ENCODE measurements at places on chromosomes 2 and 18.

- no peak for DNase-seq
These were observed 428.3 kb downstream of the MBD2 start for GRCh38 chr18:53796040-53796729.

DNA sequence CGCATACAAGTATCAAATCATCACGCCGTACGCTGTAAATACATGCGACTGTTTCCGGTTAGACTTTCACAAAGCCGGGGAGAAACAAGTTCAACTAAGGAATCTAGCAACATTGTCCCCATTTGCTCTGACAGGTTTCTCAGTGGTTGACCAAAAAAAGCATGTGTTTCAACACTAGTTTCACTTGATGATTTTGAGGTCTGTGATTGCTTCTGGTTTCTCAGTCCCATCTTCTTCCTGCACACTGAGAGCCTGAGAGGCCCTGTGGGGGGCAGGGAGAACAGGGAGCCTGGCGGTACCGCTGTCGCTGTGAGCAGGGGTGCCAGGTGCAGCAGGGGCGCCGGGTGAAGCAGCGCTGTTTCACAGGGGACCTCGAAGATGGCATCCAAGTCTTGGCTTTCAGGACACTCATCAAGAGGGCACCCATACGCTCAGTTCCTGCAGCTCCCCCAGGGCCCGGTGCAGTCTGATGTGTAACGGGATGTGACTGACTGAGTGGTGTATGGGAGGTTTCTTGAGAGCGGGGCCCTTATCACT lies 270.9 kb downstream of the TWIST2 start:
- no peak for DNase-seq

- DNase-seq = no peak
These were observed 108.7 kb downstream of the TRIM43 start for GRCh38 chr2:95700519-95700918.

GRCh38 chr2:99442837-99443236 lies 47.0 kb downstream of the REV1 start:
- DNase-seq = no peak

GRCh38 chr2:200679535-200679934 lies 93.7 kb downstream of the AOX1 start:
- no peak for DNase-seq

DNA sequence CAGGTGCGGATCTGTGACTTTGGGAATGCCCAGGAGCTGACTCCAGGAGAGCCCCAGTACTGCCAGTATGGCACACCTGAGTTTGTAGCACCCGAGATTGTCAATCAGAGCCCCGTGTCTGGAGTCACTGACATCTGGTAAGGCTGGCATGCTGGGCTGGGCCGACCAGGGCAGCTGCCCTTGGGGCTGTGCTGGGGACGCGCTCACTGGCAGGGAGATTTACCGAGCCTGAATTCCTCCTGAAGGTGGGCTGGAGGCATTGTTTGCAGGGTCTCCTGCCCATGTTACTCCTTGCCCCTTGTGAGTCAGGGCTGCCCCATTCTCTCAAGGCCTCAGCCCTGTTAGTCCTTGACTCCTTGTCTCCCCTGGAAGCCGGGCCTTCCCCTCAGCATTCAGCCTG lies 18.7 kb upstream of the GMPPA start:
- no peak for DNase-seq

DNA sequence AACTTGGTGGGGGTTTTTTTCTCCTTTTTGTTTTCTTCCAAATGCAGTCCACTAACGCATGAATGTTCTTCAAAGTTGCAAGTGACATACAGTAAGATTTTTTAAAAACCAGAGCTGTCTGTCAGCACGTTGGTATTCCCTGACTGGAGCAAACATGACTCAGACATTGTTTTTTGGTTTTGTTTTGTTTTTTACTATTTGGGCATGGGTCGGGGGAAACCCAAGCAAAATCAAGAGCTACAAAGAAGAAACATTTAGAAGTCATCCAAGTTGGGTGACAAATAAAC lies 726 bp upstream of the CCDC88A start:
- no peak for DNase-seq

DNA sequence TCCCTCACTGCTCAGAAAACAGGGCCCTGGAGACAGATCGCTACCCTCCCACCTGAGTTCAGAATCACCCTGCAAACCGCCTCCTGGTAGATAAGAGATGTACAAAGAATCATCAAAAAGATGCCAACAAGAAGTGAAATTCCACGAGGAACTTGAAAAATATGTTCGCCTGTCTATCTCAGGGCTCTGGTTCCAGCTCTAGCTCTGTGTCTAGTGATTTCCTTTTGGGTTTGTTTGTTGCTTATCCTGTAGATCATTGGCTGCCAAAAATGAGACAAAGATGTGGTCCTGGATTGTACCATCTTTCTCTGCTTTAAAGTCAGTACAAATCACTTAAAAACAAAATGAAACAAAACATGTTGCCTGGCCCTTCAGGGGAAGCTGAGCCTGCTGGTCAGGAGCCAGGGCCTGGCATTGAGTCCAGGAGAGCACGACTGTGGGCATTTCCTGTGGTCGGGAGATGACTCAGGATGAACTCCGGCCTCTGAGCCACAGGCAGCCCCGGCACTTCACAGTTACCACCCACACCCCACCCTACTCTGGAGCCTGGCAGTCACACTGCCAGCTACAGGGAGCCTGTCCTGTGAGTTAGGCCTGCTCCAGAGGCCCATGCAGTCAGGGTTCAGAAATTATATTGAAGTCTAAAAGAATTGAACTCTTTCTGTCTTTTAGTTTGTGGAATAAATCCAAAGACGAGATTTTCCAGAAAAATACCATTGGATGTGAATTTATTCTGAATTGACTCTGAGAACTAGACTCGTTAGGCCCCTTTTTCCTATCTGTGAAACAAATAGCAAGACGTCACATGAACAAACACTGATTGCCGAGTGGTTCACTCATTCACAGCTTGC lies 8.0 kb upstream of the ITGB6 start:
- peak; percentile 97 for DNase-seq

DNA sequence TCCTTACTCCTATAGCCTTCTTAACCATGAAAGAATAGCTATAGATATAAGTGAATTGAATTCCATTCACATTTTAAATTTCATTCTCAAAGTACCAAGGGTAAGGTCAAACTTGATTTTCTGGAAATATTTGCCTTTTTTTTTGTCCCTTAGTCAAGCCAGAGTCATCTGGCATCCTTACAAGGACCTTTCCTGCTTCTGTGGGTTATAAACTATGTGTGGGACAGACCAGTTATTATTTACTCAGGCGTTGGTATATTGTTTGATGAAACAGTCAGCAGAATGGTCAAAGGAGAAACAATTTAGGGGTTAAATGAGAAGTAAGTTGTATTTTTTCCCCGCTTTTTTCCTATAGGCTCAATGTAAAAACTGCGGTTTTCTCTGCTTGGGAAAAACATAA lies 1103.2 kb upstream of the ZEB2 start:
- no peak for DNase-seq

DNA sequence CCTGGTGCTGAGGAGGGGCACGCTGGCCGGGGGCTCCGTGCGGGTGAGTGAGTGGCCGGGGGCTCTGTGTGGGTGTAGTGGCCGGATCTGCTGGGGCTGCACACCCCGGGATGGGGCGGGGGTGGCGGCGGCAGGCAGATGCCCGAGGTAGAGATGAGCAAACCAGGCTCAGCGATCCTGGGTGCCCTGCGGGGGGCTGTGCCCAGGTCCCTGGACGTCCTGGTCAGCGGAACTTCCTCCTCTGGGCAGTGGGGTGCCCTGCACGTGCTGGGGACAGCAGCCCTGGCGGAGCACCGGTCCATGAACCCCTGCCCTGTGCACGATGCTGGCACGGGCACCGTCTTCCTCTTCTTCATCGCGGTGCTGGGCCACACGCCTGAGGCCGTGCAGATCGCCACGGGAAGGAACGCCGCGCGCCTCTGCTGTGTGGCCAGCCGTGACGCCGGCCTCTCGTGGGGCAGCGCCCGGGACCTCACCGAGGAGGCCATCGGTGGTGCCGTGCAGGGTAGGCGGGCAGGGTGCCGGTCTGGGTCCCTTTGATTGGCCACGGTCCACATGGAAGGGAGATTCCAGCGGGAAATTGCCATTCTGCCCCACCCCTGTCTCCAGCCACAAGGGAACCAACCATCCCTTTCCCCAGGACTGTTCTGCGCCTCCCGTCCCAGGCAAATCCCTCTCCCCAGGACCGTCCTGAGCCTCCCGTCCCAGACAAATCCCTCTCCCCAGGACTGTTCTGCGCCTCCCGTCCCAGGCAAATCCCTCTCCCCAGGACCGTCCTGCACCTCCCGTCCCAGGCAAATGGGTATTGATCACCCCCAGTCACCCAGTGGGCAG lies 5.9 kb downstream of the NEU4 start:
- DNase-seq = no peak

DNA sequence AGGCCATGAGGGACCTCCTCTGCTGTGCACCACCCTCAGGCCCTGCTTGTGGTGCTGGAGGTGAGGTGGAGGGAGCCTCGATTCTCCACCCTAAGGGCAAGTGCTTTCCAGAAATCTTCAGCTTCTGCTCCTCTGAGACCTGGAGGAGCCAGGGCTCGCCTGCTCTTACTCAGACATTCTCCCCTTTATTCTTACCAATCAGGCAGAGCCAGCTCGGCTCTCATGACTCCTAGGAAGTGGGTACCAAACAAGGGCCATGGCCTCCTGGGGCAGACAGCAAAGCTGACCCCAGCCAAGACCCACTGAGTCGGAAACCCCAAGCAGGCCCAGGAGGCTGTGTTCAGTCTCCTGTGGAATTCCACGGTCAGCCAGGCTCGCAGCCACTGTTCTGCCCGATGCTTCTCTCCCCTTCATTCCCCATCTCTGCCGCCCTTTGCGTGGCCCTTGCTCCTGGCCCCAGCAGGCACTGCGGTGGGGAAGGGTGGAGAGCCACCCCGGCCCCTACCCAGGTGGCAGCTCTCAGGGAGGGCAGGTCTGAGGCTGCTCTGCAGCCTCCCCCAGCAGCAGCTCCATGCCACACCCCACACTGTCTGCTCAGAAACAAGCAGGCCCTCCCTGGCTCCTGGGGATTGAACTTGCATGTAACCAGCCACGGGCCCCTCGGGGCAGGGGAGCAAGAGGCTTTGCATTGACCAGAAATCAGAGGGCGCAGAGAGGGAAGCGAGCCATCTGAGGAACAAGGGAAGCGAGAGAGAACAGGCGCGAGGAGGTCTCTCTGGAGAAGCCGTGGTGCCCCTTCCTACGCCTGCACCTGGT lies 24.0 kb downstream of the HS1BP3 start:
- DNase-seq = no peak

- no peak for DNase-seq
These were observed 313.6 kb upstream of the MC4R start for GRCh38 chr18:60686142-60686541.

- no peak for DNase-seq
These were observed 132.9 kb downstream of the BCL2 start for GRCh38 chr18:63186520-63187222.

GRCh38 chr2:217650716-217651360 lies 352.0 kb downstream of the TNS1 start:
- peak; percentile 93 for DNase-seq

DNA sequence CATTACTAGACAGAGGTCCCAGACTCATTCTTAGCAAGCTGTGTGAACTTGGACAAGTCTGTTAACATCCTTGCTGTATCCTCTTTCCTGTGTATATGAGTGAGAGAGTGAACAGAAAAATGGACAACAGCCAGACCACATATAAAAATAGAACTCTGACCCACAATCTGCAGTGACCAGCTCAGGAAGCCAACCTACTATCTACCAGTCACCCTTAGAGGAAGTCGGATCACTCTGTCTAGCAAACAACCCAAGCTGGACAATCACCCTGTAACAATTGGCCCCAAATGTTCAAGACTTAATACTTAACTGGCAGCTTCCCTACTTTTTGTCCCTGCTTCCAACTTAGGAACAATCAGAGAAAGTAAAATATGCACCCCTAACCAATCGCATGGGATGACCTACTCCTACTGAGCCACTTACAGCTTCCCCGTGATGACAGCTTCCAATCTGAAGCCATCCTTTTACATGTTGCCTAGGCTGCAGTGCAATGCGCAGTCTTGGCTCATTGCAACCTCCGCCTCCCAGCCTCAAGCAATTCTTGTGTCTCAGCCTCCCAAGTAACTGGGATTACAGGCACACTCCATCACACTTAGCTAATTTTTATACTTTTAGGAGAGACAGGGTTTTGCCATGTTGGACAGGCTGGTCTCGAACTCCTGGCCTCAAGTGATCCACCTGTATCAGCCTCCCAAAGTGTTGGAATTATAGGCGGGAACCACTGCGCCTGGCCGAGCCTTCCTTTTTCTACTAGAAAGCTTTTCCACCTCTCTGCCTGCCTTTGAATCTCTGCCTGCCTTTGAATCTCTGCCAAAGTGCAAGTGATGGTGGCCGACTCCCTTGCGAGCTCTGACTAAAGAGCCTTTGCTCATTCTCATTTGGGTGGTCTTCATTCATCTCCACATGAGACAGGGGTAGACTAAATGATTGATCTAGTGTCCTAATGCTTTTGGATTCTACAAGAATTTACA lies 158.3 kb upstream of the NDUFV2 start:
- DNase-seq = peak; percentile 47

DNA sequence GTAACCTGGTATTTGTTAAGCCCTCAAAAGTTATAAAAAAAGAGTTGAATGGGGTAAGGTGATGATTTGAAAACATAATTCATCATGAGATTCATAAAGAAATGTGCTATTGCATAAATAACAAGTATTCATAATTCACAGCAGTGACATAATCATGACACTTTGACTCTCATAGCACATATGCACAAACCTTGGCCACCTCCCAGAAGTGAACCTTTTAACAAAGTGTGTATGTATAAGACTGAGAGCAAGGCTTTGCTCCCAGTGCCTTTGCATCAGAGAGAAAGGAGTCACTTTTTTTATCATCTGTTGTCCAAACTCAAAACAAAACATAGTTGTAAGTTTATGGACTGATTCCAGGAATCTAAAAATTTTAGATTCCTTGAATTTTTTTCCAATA lies 15.0 kb upstream of the HTR2B start:
- DNase-seq = no peak

GRCh38 chr2:118121986-118122524 lies 33.8 kb downstream of the INSIG2 start:
- no peak for DNase-seq

- DNase-seq = no peak
These were observed 10.2 kb downstream of the NMUR1 start for GRCh38 chr2:231519975-231520555.

DNA sequence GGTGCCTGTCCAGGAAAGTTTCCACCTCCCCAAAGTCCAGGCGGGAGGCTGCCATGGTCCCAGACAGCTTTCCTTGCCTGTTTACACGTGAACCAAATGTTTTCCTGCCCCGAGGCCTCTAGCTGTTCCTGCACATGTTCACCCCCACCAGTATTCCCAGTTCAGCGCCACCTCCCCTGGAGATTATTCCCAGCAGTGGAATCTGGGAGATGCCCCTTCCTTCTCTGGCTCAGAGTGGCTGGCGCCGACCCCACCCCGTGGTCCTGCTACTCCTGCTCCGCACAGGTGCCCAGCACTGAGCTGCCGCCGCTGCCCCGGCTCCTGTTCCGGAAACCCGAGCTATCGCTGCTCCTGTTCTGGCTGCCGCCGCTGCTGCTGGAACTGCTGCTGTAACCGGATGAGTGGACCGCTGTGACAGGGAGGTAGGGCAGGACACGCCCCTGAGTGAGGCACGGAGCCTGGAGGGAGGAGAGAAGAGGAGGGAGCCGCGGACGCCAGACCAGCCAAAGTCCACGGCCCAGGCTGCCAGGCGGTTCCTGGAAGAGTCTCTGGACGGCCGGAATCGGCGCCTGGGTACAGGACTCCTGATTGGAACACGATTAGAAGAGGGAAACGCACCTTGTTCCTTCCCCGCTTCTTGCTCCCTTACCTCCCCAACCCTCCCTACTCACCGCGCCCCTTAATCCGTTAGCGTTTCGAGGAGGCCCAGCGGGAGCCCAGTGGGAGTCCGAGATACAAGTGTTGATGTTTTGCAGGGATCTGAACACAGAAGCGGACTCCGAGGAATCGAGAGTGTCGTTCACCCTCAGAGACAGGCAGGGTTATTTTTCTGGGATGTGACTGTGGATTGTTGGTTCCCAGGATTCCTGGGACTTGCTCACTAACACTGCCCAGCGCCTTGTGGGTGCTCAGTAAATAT lies at the start of gene PDE11A:
TSS of gene PDE11A (minus strand) at position 395 of the 919 bp plus-strand sequence. CDS start at position 55, 340 bp downstream.
- DNase-seq = peak; percentile 76

All from HT-29 (cell line).